T1000 (cell line): ENCODE measurements at places on chromosomes 1 and 21.

DNA sequence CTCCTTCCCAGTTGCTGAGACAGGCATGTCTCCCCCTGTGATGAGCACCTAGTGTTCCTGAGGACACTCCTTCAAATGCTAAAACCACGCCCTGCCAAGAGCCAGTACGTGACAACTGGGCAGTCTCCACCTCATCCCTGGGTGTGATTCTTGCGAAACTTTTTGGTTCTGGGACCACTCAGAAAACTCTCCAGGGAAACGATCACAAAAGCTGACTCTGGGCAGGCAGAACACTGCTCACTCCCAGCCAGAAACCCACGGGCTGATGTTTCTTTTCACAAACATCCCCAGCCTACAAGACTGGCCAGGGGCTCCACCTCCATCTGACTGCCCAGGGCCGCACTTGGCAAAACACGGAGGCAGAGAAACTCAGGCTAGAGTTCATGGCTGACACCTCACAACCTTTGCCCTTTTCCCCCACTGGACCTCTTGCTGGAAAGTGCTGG is 24.4 kb downstream of the DHRS3 start:
- no peak for DNase-seq

- no peak for DNase-seq
These were observed 105.3 kb downstream of the MAST2 start for GRCh38 chr1:45908611-45909140.

- no peak for DNase-seq
These were observed 17.4 kb downstream of the ACTRT2 start for GRCh38 chr1:3038571-3039181.

GRCh38 chr1:100304227-100304626 is 38.2 kb downstream of the RTCA start:
- DNase-seq: no peak

DNA sequence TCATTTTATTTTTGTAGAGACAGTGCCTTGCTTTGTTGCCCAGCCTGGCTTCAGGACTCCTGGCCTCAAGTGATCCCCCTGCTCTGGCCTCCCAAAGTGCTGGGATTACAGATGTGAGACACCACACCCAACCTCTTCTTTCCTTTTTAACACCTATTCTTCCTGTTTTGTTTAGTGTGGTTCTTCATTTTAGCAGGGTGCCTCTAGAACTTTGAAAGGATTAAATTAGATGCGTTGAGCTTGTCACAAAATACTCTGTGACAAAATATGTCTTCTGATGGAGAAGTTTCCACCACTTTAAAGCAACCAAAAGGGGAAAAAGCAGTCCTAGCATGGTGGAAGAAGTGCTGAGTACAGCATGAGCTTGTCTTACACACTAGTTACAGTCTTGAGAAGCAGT is 42.0 kb downstream of the CDC14A start:
- no peak for DNase-seq

DNA sequence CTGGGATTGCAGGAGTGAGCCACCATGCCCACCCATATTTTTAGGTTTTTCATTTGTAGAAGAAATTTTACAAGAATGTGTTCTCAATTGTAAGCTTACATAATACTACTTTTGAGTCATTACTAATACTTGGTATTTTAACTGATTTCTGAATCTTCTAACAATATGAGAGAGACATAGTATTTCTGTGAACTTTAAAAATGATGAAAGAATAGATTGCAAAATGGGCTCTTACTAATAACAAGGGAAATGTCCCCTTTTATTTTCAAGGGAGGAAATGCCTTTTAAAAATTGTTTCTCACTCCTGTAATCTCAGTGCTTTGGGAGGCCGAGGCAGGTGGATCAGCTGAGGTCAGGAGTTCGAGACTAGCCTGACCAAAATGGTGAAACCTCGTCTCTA is 5.9 kb downstream of the AGO3 start:
- DNase-seq: no peak

GRCh38 chr1:92399076-92399475 is 87.6 kb downstream of the GFI1 start:
- DNase-seq: no peak

DNA sequence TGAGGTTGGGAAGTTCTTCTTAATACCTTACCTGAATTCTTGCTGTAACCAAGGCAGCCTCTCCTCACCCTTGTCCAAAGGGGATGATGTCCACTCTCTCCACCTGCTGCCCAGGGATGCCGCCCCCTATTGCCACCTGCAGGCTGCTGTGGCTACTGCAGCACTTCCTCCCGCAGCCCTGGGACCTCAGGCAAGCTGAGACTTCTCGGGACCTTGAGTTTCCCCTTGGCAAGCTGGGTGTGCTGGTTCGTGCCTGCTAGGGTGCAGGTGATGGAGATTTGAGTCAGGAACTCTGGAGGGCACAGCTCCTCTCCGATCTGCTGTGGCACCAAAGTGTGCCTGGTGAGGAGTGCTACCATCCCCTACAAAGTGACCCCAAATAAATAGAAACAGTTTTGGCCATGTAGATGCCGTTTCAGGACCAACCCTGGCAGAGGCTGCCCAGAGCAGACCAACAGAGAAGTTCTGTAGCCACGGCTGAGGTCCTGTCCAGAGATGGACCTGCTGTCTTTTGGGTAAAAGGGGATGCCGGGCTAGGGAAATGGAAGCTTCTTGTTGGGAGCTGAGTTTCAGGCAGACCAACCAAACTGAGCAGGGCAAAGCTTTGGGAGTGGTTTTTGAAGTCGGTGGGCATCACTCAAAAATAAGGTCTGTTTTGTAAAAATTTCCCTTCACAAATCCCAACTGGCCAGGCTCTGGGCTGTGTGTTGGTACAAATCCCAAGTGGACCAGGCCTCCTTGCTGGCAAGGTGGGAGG is 31.7 kb downstream of the RUNX3 start:
- no peak for DNase-seq

GRCh38 chr1:243798726-243799125 is 51.3 kb downstream of the AKT3 start:
- peak; percentile 22 for DNase-seq

GRCh38 chr1:181646710-181647109 is 163.4 kb downstream of the CACNA1E start:
- no peak for DNase-seq

GRCh38 chr1:26031611-26032220 is 10.1 kb downstream of the EXTL1 start:
- DNase-seq: no peak

DNA sequence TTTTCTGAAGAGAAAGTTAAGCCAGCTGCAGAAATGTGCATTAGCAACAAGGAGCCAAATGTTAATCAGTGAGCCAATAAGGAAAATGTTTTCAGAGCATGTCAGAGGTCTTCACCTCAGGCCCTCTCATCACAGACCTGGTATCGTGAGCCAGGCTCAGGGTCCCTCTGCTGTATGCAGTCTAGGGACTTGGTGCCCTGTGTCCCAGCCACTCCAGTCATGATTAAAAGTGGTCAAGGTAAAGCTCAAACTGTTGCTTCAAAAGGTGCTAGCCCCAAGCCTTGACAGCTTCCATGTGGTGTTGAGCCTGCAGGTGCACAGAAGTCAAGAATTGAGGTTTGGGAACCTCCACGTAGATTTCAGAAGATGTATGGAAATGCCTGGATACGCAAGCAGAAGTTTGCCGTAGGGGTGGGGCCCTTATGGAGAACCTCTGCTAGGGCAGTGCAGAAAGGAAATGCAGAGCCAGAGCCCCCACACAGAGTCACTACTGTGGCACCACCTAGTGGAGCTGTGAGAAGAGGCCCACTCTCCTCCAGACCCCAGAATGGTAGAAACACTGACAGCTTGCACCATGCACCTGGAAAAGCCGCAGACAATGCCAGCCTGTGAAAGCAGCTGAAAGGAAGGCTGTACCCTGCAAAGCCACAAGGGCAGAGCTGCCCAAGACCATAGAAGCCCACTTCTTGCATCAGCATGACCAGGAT is 1128.7 kb downstream of the AMY1C start:
- DNase-seq: no peak

DNA sequence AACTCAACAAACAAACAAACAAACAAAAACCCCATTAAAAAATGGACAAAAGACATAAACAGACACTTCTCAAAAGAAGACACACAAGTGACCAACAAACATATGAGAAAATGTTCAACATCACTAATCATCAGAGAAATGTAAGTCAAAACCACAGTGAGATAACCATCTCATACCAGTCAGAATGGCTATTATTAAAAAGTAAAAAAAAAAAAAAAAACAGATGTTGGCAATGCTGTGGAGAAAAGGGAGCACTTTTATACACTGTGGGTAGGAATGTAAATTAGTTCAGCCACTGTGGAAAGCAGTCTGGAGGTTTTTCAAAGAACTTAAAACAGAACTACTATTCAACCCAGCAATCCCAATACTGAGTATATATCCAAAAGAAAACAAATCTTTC is 94.7 kb downstream of the PLPP3 start:
- no peak for DNase-seq

GRCh38 chr1:80893115-80893514 is 907.6 kb upstream of the ADGRL2 start:
- DNase-seq: no peak

- DNase-seq: no peak
These were observed 202.4 kb downstream of the SMYD3 start for GRCh38 chr1:246304484-246305259.

GRCh38 chr1:228410015-228410414 is 3.4 kb upstream of the TRIM11 start:
- DNase-seq: no peak

- DNase-seq: no peak
These were observed 265.6 kb downstream of the TM2D1 start for GRCh38 chr1:61459345-61459744.

DNA sequence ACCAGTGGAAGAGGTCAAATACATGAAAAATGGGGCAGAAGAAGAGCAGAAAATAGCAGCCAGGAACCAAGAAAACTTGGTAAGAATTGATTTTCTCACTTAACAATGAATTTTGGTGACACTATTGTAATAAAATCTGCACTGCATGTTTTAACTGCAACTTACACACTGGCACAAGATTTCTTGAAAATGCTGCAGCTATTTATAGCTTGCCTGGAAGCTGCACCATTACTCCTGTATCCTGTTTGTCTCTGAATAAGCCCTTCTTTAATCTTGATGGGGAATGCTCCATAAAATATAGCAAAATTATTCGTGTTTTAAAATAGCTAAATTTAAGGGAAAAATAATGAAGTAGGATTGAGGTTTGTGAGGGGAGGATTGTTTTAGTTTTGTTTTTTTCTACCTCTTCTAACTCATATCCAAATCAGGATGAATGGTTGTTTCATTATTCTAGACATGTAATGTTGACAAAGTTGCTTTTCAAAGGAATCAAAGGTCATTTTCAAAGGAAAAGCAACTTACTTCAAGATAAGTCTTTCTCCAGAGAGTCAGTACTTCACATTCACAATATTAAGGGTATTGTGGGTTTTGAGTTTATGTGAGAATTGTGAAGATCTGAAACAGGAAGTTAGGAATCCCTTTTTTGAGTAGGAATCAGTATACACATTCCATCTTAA is 120.9 kb downstream of the C1orf21 start:
- no peak for DNase-seq

- DNase-seq: no peak
These were observed 1.2 kb downstream of the ETV3 start for GRCh38 chr1:157137046-157137407.
